ENCODE measurements at places on chromosomes 3 and 15.

- DNase-seq: no peak
Observed at GRCh38 chr3:18795078-18795477, 353.2 kb upstream of the KCNH8 start.

- DNase-seq: no peak
Observed at GRCh38 chr3:186598108-186598784, 14.6 kb upstream of the AHSG start.

GRCh38 chr3:168467115-168467714 lies 371.5 kb upstream of the GOLIM4 start:
- DNase-seq: peak; percentile 20

GRCh38 chr15:63163217-63163616 lies 5.9 kb upstream of the RPS27L start:
- DNase-seq: no peak

DNA sequence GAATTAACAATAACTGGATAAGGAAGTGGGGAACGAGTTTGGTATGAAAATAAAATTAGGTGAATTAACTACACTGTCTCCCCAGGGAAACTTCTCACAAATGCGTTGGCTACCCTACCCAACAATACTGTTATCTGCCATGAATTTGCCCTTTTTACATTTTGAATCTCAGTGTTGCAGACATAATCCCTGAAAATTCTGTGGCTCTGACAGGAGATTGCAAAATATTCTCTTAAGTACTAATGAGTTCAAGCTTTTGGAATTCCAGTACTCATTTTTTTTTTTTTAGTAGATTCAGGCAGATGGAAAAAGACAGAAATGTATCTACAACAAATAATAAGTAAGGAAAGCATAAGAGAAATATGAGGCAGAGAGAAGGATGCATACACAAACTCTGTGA lies 332.6 kb downstream of the LSAMP start:
- no peak for DNase-seq

GRCh38 chr15:47652844-47653243 lies 64.5 kb upstream of the SEMA6D start:
- DNase-seq: no peak

DNA sequence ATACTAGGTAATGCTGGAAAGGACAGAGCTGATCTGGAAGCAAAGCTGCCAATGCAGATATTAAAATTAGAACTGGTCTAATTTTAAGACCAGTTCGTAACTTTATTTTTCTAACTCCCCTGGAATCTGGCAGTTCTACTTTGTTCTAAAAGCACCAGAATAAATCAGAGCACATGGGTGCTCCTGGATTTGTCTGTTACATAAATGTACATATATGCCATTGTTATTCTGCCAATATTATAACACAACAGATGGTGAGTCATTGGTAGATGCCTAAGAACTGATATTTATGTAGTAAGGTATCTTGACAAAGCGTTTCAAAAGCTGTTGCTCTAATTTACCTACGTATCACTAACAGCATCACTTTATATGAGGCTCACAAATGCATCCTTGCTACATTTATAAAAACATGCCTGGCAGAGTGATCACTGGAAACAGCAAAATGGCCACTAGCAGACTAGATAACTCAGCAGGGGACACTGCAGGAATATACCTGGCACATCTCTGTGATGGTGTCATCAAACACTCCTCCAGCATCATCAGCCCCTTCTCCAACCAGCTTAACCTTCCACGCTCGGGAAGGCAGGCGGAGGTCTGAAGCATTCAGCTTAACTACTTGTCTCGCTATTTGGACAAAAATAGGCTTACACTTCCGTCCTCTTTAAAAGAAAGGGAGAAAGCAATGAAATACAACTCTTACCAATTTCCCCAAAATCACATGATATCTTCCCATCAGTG lies 26.2 kb downstream of the FBXL22 start:
- no peak for DNase-seq

GRCh38 chr3:104526901-104527401 lies 839.8 kb upstream of the ALCAM start:
- no peak for DNase-seq

GRCh38 chr15:95304151-95304946 lies 1026.2 kb upstream of the NR2F2 start:
- no peak for DNase-seq

DNA sequence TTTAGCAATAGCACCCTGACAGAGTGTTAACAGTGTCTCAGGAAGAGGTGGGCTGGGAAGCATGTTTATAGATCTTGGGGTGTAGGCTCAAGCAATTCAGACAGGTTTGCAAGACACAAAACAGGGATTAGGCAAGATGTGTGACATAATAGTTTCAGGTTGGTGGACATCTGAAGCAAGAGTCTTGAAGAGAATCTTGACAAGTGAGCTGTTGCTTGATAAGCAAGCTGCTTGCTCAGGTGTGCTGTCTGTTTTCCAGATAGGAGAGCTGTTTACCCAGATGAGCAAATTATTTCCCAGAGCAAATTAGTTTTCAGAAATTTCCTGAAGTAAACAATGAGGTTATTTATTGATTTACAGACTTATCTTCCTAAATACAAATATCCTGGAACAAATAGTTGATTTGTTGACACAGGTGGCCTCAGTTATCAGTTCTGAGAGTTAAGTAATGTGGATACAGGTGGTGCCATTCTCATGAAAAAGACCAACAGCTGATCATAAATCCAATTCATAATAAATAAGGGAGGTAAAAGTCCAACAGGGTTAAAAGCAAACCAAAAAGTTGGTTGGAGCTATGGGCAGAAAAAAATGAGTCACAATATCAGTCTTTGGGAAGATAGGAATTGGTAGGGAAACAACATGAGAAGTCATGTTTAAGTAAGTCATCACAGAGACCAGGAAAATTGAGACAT lies 437.3 kb downstream of the TBL1XR1 start:
- DNase-seq: no peak

DNA sequence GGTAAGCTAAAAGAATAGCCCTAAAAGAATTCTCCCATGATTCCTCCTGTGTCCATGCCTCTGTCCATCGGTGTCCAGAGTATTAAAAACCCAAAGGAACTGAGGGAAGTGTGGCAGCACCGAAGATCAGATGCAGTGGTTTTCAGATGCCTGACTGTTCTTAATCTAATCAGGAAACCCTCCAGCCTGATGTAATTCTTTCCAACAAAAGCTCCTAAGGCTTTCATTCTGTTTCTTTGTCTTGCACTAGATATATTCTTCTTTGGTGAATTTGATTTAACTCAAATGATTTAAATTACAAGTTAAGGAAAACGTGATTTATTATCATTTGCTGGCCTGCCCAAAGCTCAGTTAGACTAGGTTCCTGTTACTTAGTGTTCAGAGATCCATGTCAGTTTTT lies 71.2 kb downstream of the ARHGAP31 start:
- no peak for DNase-seq

- DNase-seq: no peak
Observed at GRCh38 chr3:143885780-143886427, 37.6 kb upstream of the SLC9A9 start.

- DNase-seq: no peak
Observed at GRCh38 chr3:194928831-194929577, 243.3 kb downstream of the FAM43A start.

- DNase-seq: no peak
Observed at GRCh38 chr15:42612367-42612912, 37.0 kb downstream of the STARD9 start.

DNA sequence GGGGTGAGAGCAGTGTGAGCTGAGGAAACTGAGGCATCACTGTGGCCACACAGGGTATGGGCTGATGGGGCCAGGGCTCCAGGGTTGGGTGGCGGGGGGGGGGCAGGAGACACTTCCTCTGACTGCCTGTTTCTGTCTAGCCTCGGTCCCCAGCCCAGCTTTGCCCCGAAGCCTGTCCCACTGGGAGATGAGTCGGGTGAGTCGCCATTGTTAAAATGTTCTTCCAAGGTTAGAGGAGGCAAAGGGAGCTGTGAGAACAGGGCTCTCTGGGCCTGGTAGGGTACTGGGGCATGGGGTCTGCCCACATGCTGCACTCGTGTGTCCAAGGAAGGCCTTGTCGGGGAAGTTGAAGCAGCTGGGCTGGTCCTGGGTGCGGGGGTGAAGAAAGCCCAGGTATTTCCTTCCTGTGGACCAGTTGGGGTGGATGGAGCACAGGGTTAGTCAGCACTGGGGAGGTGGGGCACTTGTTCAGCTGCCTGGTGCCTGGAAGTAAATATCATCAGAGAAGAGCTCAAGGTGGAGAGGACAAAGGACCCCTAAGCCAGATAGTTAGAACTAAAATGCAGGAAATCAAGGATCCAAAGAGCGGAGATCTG lies 8.3 kb upstream of the JMJD7 start:
- DNase-seq: no peak

DNA sequence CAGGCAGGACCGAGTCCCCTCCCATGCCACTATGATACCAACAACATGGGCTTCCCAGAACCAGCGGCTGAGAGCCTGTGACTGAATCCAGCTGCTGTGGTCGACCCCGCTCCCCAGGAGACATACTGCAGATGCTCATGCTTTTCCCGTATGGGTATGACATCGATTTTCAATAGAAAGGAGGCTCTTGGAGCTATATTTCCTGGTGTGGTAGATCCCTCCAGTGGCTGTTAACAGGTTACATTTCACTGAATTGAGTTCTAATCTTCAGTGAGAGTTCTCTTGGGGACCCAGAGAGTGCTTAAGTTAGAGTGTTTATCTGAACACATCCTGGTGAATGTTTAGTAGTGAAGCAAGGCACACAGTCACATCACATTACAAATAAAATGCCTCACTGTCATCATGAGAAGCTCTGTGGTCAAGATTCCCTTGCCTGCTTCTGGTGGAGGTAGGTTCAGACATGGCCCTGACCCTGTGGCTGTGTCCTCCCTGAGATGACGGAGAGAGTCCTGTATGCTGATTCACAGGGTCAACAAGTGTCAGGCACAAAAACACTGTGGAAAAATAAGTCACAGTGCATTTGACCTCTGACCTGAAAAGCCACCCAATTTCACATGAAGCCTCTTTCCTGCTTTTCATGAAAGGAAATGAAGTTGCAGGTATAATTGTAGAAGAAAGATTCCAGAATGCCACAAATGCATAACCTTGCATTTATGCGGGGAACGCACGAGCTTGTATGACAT lies 110.9 kb downstream of the GABRG3 start:
- DNase-seq: no peak

DNA sequence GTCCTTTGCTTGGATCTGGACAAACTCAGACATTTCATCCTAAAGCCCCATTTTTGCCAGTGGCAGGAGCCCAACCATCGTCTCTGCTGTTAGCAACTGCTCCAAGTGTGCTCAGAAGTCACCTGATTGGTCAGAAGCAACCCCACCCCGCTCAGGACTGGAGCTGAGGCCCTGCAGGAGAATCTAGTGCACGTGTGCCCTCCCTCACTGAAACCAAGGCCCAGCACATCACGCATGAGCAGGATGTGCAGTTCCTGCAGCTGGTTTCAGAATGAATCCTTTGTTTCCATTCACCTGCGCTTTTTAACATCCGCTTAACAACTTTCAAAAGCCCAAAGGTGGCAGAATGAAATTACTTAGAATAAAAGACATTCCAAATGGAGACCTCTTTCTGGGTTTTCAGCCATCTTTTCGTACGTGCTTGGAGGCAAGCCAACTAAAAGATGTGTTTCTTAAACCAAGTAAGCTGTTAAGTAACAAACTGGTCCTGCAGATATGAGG lies 81.2 kb downstream of the SRGAP3 start:
- DNase-seq: no peak

DNA sequence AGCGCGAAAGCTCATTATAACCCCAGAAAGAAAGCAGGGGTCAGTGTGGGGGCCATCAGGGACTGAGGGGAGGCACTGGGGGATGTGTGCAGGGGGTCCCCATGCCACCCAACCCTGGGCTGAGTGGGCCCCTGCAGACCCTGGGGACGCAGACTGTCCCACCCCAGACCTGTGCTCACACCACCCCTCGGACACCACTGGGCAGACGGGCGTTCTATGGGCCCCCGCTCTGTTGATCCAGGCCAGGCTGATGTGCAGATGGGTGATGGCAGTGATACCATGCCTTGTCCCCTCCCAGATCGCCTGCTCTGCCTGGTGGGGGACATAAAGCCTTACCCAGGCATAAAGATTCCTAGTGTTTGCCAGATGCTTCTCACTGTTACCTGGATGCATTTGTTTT lies 259.7 kb upstream of the TLE3 start:
- DNase-seq: no peak

GRCh38 chr3:13487403-13487802 lies 7.3 kb downstream of the HDAC11 start:
- no peak for DNase-seq
